ENCODE measurements at places on chromosomes 16 and 17. TPM values are rescaled to one million over a fixed set of nuclear protein-coding genes. Genes with fewer than 3 reads are reported as not detected.

KRTAP2-1 gene
- total RNA-seq, result not detected

TP53TG3B gene
- not detected for total RNA-seq

UQCRC2 gene
- total RNA-seq, result 268 TPM

CRYM gene
- total RNA-seq, result 5.0 TPM

PMP22 gene
- total RNA-seq, result 3.1 TPM

DNA sequence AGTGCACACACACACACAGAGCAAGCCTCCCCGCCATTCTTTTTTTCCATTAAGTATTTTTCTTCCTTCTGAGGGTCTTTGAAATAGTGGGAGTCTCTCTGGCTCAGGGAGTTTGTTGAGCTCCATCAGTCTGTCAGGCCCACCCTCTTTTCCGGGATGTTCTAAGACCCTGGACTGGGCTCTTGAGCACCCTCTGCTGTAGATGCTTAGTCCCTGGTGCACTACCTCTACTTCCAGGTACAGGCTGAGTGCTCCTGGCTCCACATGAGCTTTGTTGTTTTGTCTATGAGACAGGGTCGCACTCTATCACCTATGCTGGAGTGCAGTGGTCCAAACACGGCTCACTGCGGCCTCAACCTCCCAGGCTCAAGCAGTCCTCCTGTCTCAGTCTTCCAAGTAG lies 20.7 kb downstream of the LIMD2 start:
- DNase-seq, result no peak

DNA sequence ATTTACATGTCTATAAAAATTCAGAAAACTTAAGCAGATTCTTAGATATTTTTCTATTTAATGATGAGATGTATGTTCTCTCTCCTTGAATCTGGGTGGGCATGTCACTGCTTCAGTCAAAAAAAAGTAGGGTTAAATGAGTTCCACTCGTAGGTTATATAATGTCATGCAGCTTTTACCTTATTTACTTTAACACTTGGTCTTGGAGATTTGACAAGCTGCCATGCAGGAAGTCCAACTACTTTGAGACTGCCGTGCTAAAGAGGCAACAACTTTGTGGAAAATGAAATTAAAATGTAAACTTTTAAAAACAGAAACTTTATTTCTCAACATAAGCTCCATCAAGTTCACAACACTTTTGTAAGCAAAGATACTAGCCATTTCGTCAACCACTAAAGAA lies 1336.0 kb upstream of the CDH8 start:
- DNase-seq, result no peak

DNA sequence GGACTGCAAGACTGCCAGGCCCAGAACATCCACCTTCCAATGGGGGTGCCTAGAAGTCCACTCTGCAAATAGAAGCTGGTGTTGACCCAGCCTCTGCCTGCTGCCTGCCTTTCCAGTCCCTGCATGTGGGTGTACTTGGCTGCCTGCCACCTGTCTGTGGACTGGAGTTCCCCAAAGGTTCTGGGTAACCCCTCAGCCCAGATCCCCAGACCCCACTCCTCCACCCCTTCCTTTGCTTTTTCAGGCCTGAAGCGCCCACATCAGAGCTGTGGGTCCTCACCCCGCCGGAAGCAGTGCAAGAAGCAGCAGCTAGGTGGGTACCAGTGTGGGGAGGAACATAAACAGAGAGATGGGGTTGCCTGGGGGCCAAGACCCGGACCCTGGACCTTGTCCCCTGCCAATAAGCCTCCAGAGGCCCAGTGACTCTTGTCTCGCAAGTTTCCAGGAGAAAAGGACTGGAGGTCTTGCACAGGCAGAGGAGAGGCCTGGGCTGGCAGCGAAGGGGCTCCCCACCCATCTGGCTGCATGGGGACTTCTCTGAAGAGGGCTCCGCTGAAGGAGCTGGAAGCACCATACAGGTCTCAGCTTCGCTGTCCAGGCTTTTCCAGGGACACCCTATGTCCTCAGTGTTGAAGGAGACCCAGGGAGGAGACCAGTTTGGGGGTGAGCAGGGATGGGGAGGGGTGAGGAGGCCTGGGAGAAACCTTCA lies 34.3 kb downstream of the NLRC5 start:
- DNase-seq, result no peak

DNA sequence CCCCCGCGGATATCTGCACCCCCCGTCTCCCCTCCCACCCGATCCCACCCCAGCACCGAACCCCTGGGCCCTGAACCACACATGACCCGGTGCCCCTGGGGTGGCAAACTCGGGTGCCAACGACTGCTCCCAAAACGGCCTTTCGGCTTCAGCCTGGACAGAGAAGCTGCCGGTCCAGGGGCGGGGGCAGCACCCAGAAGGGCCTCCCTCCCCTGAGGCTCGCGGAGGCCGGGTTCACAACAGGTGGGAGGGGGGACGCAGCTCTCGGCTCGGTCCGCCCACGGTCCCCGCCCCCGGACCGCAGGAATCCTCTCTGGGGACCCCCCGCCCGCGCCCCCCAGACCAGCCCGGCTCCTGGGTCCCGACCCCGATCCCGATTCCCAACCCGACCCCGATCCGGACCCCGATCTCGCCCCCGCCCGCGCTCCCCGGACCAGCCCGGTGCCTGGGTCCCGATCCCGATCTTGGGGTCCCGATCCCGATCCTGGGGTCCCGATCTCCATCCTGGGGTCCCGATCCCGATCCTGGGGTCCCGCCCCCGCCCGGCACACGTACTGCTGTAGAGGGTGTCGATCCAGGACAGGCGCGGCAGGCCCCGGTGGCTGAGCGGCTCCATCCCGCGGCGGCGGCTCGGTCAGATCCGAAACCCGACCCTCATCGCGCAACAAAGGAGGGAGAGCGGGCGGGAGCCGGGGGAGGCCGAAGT lies 516 bp downstream of the ABR start:
- DNase-seq, result no peak

- DNase-seq, result no peak
Measured at GRCh38 chr16:84759061-84759460, 59.3 kb downstream of the USP10 start.

DNA sequence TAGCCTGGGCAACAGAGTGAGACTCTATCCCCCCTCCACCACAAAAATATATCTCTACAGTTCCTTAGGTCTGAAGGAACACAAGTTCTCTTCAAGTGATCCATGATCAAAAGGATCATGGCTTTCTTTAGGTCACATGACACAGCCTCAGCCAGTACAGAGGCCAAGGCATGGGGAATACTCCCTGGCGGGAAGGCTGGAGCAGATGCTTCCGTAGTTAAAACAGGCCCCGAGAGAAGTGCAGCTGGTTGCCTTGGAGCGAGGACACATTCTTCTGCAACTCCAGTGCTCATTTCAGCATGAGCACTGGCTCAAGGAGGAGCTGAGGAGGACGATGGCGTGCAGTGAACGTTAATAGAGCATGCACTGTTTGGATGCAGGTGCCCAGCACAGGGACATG lies 13.5 kb downstream of the CDIP1 start:
- no peak for DNase-seq

DNA sequence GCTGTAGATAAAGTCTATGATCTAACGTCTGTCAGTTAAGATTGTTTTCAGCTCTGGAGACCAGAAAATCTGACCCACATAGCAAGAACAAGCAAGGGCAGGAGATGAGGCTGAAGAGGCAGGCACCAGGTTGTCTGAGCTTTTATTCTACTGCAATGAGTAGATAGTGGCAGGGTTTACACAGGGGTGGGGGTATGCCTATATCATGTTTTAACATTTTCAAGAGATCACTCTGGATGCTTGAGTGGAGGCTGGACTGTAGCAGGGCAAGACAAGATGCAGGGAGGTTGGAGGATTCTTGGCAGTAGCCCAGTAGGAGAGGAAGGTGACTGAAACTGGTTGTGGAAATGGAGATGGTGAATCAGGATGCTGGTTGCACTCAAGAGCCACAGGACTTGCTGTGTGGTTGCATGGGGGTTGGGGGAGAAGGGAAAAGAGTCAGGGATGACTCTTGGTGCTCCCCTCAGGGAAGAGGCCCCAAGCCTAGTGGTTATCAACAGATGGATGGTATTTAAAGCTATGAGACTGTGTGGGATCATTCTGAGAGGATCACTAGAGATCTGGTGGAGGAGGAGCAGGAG lies 143.1 kb upstream of the KCNJ18 start:
- DNase-seq, result peak; percentile 25

DNA sequence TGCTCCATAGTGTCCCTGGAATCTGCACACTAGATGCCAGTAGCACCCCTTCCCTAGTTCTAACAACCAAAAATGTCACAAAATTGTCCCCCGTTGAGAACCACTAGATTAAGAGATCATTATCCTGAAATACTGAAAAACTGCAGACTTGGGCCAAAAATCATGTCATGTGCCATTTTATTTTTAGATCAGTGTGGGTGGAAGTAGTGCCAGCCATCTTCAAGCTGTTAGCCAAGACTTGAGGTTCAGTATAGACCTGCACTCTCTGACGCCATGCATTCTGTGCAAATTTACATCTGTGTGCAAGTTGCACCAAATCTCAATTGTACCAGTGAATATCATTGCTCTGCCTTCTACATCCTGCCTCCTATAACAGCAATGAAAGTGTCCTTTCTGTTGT lies 31.5 kb upstream of the NOL11 start:
- DNase-seq, result no peak

GRCh38 chr16:79325226-79325945 lies 275.2 kb downstream of the MAF start:
- DNase-seq, result no peak

DNA sequence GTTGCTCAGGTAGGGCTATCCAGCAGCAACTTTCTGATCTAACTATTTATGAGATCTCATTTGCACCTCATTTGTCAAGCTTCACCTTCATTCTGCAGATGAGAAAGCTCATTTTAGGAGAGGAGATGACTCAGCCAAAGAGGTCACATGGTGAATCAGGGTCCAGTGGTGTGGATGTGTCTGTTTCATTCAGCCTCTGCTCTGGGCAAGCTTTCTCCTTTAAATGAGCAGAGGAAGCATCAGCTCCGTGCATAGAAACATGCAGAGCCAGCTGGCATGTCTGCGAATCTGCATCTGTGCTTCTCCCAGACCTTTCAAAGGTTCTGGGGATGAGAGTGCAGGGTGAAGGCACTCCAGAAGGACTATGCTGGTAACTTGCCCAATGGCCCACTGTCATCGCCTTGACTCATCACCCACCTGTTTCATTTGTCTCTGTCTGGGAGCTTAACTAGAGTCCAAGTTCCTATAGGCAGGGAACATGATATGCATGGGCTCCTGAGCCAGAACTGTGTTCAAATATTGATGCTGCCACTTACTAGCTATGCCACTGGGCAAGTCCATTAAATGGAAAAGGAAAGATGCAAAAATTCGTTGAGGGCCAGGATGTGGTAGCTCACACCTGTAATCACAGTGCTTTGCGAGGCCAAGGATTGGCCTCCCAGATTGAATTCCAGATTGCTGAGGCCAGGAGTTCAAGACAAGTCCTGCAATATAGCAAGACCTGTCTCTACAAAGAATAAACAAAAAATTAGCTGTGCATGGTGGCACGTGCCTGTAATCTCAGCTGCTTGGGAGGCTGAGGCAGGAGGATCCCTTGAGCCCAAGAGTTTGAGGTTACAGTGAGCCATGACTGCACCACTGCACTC lies 67.1 kb upstream of the NLK start:
- DNase-seq, result peak; percentile 35

DNA sequence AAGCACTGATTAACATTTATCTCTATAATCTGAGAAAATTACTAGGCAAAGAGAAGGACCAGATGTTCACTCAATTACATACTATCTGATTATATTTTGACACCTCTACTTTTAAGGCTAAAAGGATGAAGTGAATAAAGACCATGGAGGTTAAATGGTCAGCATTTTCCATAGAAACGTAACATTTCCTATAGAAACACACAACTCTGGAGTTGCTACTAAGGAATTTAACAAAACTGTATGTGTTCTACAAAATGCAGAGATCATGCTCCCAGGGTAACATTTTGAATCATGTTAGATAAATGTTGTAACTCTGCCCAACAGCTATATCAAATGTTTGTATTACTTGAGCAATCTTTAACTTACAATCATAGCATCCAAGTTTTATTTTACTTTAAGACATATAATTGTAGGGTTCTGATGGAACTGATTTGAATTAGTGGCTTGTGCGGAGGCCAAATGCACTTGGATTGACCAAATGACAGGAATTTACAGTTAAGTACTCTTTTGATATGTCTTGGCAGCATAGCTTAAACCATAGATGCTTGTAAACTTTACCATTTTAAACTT lies 97.7 kb downstream of the RPGRIP1L start:
- no peak for DNase-seq

DNA sequence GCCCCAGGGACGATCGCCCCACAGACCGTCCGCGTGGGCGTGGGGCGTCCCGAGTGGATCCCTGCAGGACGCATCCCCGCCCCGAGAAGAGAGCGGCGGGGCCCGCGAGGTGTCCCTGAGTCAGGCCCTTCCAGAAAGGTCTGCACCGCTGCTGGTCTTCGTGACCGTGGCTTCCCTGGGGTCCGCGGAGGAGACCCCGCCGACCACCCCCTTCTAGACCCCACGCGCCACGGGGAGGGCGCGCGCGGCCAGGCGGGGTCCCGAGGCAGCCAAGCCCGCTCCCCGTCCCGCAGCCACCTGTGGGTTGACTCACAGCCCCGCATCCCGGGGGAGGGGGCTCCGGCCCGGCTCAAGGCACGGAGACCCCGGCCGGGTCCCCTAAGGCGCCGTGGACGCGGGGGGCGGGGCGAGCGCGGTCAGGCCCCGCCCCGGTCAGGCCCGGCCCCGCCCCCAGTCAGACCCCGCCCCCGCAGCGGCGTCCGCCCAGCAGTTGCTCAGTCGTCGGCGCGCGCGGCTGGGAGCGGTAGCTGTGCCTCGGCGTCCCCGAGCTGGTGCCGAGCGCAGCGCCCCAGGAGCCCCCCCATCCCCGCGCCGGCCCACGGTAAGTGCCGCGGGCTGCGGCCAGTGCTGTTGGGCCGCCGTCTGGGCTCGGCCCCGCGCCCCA lies at the start of gene BAIAP3:
Gene BAIAP3 (plus strand): TSS at position 497 of the 664 bp plus-strand sequence. CDS start 4,905 bp downstream, outside the sequence.
- DNase-seq, result no peak

DNA sequence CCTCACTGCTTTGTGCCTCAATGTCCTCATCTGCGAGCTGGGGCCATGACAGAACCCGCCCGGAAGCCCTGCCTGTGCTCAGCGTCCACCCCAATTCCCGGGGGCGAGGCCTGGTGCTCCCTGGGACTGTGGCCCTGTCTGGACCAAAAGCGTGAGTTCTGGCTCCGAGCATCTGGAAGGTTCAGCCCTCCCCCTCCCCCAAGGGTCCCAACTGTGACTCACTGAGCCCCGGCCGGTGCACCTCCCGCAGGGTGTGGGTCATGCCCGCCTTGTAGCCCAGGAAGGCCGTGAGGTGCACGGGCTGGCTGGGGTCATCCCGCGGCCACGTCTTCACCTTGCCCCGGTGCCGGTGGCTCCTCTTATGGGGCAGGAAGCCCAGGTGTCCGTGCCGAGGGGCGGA lies 755 bp downstream of the RPL3L start:
- no peak for DNase-seq

DNA sequence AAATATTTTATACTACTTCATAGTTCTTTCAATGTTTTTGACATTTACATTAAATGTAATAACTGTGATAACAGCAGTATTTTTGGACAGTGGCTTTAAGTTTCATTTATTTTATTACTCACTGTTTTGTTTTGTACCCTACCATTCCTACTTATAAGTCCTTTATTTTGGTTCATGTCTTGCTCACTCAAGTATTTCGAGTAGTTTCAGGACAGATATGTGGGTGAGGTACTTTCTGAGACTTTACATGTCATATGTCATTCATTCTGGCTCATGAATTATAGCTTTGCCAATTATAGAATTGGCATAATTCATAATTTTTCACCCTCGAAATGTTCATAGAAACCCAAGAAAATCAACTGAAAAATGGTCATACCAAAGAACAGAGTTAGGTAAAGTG lies 44.4 kb downstream of the PIK3R5 start:
- DNase-seq, result no peak

GRCh38 chr16:67258161-67258835 lies 9.5 kb downstream of the SLC9A5 start:
- no peak for DNase-seq
